ENCODE measurements at places on chromosomes 5 and 9. TPM values are rescaled to one million over a fixed set of nuclear protein-coding genes. Genes with fewer than 3 reads are reported as not detected.

ANGPTL2 gene
- total RNA-seq = not detected

SLU7 gene
- 64.6 TPM for total RNA-seq

GDNF gene
- total RNA-seq = not detected

GCNT4 gene
- total RNA-seq = 2.3 TPM

FAM153A gene
- 8.8 TPM for total RNA-seq

SOX30 gene
- total RNA-seq = not detected
